ENCODE measurements at places on chromosomes 12 and 14.

DNA sequence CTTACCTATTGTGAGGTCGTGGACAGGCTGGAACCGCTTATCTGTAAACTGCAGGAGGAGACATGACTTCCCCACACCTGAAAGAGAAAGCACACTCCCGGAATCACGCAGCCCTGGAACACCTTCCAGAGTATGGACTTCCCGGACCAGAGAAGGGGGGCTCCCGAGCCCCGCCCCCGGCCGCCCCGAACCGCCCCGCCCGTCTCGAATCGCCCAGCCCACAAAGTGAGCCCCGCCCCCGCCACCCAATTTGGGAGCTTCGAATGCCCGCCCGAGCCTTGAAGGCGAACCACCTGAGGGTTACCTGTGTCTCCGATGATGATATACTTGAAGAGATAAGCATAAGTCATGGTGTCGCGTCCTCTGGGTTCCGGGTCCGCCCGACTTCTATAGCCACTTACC, 235 bp downstream of the RAB2B start:
- no peak for DNase-seq

- DNase-seq: no peak
These were observed 266.4 kb downstream of the SSPN start for GRCh38 chr12:26461776-26462175.

DNA sequence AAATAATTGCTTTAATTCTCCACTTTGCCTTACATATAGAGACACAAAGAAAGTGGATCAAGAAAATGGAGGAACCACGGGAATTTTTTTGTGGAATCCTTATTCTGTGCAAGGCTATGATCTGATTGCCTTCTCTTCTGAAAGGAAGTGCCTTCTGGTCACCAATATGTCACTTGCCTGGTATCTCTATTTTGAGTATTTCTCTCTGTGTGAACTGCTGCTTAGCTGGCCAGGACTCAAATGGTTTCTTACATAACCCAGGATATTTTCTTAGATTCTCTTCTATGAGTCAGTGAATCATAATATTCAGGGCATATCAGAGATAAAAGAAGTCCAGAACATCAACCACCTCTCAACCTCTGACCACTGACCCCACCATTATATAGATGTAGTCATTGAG, 156.1 kb downstream of the DIO2 start:
- DNase-seq: no peak

- DNase-seq: no peak
These were observed 15.3 kb upstream of the BDKRB2 start for GRCh38 chr14:96189281-96189711.

DNA sequence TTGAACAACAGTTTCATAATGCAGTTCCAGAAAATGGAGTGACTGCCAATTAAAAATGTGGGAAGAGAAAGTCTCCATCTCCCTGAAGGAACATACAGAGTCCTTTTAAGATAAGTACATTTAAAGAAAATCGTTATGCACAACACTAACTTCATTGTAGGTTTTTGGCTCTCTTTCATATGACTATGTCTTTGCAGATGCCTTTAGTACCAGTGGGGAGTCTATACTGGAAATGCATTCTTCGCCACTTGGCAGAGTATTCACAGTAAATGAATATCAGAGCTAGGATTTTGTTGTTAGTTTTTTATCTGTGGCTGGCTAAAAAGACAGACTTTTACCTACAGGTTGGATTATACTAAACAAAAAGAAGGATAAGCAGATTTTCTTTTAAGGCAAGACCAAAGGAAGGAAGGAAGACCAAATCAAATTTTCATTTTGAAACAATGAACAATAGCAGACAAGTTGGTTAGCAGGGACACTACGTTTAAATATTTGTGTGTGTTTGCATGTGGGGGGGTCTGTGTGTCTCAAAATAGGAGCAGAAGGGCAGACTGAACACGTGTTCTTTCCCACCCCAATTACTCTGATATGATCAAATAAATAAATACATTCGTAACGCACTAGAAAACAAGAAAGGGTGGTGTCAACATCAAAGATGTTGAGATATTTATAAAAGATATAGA, 124.5 kb downstream of the BTG1 start:
- DNase-seq: no peak

DNA sequence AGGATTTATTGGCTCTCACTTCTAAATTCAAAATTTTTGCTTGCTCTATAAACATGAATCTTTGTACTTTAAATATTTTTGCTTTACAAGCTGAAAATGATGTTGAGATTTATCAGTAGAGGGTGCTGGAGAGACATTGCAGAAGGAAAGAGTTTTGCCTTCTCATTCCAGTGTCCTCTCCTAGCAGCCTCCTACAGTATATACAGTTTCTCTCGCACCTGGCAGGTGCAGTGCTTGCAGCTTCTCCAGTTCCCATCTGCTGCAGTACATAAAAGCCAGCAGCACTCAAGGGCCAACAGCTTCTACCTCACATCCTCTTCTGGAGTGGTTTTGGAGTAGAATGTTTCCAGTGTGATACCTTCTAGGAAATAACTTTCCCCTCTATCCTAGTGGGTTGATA, 601.8 kb upstream of the ATXN7L3B start:
- DNase-seq: no peak

DNA sequence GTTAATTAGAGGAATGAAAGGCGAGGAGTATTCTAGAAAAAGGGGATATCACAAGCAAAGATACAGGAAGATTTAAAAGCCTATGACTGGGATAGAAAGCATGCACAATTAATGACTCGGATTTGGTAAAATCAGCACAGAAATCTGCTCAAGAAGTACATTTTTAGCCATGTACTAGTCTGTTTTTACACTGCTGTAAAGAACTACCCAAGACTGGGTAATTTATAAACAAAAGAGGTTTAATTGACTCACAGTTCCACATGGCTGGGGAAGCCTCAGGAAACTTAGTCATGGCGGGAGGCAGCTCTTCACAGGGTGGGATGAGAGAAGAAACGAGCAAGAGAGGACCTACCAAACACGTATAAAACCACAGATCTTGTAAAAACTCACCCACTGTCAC, 716.3 kb upstream of the MDGA2 start:
- no peak for DNase-seq

- DNase-seq: no peak
These were observed 19.8 kb downstream of the MYRFL start for GRCh38 chr12:69844836-69845235.

Measured in naive thymus-derived CD4-positive, alpha-beta T cell (primary cell).